ENCODE measurements at places on chromosomes 13 and 19.
A peak's percentile ranks its signal among the peaks of the same experiment; 100 is the strongest.

DNA sequence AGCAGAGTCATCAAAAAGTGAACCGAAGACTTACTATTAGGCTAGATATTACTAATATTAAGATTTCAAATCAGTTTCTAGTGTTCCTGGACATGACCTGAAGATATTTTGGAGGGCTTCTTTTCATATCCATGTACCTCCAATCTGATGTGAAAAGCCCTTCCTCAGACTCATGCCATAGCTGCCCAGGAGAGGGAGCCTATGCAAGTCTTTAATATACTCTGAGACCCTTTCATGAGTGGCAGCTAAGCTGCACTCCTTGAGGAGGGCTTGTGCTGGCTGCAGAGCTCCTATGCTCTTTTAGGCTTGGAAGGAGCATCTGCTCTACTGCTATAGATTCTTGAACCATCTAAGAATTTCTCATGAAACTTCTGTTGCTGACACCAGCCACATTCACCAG lies 715.3 kb downstream of the OLFM4 start:
- no peak for DNase-seq

DNA sequence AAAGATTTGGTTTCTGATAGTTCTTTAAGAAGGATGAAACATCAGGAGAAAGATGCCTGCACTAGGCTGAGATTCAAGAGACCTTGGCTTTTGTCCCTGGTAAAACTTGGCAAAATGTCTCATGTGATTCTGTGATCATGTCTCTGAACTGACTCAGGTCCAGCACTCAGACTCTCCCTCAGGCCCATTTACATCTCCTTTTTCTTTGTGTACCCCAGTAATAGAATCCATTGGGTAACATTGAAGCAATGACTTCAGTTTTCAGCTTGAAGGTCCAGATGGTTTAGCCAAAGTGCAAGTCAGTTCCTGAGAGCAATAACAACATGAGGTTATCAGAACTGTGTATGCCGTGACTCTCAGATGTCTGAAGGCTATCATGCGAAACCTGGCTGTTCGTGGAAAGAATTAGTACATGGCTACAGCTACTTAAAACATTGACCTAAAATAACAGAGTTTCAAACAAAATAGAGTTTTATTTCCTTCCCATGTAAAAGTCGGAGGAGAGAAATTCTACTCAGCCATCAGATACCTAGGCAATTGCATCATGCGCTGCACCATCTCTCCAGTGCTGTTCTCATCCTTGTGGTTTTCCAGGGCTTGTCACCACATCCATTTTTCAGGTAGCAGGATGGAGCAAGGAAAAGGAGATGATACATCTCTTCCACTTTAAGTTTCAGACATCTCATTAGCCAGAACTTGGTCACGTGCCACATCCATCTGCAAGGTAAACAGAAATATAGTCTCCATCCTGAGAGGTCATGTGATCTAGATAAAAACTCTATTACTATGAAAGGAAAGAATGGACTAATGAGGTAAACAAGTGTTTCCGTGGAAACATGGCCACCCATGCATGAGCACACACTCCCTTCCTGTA lies 117.3 kb downstream of the POSTN start:
- DNase-seq = peak; percentile 38

- DNase-seq = no peak
Measured at GRCh38 chr19:48396824-48397176, 3.3 kb downstream of the GRIN2D start.

DNA sequence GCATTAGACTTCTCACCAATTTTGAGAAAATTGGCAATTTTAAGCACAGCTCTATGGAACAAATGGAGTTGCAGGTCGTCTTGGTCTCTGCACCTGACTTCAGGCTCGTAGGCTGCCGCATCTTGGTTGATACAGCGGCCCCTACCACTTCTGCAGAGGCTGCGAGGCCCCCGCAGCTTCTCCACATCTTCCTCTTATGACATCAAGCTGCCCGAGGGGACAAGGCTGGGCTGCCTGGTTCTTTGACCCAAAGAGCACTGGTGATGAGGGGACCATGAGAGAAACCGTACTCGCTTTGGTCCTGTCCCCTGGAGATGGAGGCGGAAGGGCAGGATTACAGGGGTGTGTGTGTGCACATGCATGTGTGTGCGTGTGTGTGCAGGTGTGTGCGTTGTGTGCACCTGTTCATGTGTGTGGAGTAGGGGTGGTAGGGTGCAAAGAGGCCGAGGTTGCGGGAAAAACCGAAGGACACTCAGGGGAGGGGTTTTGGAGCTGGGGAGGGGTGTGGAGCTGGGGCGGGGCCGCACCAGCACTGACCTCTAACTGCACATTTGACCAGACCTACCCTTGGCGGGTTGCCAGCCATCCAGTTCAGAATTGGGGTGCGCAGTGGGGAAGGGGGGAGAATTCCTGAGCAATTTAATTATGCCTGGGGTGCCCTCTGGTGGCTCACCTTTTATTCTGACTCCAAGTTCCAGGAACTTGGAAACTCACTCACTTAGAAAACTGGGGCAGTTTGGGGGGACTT lies 65.1 kb upstream of the ARHGEF7 start:
- peak; percentile 44 for DNase-seq

- DNase-seq = no peak
Measured at GRCh38 chr13:92716749-92717148, 509.9 kb upstream of the GPC6 start.

- DNase-seq = no peak
Measured at GRCh38 chr19:2278459-2279158, 3.4 kb downstream of the PEAK3 start.

GRCh38 chr19:18768046-18768771 lies 22.9 kb downstream of the COMP start:
- DNase-seq = no peak

- peak; percentile 64 for DNase-seq
Measured at GRCh38 chr19:751501-752341, 809 bp downstream of the MISP start.

- peak; percentile 91 for DNase-seq
Measured at GRCh38 chr19:51690454-51691073, 2.6 kb upstream of the SPACA6 start.

- DNase-seq = no peak
Measured at GRCh38 chr19:58482372-58482771, 6.2 kb downstream of the ZNF446 start.

DNA sequence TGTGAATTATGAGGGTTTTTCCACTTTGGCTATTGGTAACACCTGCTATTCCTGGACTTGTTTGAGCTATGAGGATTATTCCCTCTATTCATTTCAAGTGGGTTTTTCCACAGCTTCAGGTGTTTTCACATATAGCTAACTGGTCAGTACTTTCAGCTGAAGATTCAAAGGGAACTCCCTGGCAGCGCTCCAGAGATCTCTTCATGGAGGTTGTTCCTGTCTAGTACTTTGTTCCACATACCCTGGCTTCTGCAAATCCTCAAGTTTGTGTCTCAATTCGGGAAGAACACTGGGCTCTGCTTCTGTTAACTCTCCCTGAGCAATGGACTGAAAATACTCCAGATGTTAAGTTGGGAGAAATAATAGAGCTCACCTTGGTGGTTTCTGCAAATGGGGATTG lies 5.6 kb upstream of the ZNF607 start:
- DNase-seq = no peak

- DNase-seq = no peak
Measured at GRCh38 chr13:35930665-35931631, 200.2 kb downstream of the DCLK1 start.

DNA sequence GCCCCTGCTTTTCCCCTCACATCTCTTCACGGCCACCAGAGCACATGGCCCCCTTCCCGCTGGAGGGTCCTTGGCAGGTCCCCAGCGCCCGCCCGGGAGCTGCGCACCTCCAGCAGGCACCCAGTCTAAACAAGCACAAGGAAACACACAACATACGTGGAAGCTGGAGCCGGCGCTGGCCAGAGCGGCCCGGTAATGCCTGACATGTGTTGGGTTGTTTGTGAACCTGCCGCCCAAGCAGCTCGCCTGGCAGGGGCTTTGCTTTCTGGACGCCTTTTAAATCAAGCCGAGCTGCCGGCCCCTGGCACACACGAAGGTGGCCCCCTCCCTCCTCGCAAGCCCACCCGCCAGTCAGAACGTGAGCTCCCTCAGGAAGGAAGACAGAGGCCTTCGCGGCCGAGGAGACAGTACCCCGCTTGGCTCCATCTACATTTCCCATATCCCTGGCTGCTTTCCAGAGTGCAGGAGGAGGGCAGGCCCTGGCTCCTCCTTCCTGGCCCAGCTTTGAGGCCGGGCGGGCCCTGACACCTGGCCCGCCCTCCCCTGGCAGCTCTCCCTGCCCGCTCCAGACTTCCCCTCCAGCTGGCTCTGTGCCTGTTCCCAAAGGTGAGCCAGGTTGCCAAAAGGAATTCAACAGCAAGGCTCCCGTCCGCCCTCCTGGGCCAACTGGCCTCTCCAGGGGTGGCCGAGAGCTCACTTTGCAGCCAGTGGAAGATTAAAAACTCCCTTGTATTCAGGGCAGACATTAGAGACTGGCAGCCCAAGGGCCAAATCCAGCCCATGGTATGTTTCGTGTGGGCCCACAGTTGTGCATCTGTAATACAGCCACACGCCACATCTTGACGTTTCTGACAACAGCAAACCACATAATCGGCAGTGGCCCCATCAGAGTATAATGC lies 28.7 kb downstream of the COMP start:
- DNase-seq = peak; percentile 79

GRCh38 chr13:102295316-102296048 lies 106.4 kb downstream of the FGF14 start:
- DNase-seq = no peak

DNA sequence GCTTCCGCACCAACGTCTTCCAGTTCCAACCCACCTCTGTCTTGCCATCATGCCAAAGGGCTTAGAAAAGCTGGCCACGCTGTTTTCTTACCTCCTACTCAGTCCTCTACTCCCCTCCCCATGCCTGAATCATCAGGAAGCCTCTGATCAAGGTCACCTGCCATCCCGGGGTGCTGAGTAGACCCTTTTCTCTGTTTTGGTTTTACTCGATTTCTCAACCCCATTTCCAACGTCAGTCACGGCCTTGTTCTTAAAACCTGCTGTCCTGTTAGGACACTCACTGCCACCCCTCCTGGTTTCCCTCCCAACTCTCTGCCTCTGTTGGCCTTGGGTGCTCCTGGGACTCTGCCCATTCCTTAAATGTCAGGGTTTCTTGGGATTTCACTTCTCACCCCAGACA lies 350.1 kb downstream of the FOXO1 start:
- no peak for DNase-seq

DNA sequence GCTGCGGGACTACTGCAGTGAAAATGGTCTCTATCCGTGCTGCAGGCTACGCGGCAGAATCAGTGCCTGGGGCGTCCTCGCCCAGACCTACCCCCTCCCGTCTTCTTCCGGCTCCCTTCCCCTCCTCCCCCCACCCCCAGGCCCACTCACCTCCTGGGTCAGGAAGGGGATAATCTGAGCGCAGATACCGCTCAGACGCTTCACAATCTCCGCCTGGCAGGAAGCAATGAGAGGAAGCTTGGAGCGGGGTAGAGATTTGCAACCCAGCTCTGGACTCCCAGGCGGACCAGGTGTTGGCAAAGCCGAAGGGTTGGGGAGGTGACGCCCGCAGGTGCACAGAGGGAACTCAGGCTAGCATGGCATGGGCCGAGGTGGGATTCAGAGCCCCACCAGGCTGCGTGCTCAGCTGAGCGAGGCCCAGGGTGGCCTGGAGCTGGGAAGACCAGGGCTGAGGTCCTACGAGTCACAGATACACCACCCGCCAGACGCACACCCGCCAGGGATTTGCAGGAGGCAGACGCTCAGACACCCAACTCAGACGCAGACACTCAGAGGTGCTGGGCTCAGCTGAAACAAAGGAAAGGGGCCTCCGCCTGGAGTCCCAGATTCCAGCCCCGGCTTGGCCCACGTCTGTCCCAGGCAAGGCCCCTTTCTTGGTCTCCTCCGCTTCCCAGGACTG lies 4.1 kb downstream of the TLE2 start:
- no peak for DNase-seq

GRCh38 chr19:39996218-39996810 lies 546 bp upstream of the ZNF546 start:
- DNase-seq = peak; percentile 22

DNA sequence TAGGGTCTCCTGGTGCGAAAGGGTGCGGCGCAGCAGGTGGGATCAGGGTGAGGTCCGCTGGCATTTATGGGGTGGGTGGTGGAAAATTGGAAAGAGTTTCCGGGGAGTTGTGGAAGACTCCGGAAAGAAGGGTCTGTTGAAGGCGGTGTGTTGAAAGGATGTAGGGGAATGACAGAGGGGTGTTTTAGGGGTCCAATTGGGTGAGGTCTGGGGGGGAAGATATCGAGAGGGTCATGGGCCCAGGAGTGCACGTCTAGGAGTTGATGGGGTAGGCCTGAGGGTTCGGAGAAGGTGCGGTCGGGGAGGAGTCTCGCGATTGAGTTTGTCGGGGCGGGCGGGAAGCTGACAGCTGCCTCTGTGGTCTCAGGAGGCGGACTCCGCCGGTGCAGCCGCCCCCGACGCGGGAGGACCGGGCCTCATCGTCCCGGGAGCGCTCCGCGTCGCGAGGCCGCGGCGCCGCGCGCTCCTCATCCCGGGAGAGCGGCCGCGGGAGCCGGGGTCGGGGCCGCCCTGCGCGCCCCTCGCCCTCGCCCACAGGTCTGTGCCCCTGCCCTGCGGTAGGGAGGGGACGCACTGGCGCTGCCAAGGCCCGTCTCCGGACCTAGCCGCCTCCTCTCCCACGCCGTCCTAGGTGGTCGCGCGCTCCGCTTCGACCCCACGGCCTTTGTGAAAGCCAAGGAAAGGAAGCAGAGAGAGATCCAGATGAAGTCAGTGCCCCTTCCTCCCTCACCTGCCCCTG lies 7.0 kb downstream of the PGLYRP1 start:
- no peak for DNase-seq

DNA sequence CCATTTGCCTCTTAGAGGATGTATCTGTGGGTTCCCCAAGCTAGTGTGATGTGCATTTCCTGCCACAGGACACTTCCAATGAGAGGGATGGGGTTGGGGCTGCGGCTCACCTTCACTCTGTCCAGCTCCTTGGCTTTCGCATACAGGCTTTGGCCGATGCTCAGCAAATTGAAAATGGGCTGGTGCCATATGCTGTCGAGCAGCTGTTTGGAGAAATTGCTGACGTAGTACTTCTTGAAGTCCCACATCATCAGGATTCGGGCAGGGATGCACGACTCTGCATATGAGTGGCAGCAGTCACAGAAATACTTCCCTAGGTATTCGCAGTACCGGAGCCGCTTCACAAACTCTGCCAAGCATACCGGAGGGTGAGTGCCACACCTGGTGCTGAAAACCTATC lies 37.0 kb downstream of the RUBCNL start:
- no peak for DNase-seq
